Stimulated activated CD4-positive, alpha-beta T cell treated with anti-CD3 and anti-CD28 coated beads, Interleukin-1b, Interleukin-23, amount 100 ng/mL, for 1 hour (primary cell): ENCODE measurements at places on chromosomes 7 and 10.
A peak's percentile ranks its signal among the peaks of the same experiment; 100 is the strongest.

DNA sequence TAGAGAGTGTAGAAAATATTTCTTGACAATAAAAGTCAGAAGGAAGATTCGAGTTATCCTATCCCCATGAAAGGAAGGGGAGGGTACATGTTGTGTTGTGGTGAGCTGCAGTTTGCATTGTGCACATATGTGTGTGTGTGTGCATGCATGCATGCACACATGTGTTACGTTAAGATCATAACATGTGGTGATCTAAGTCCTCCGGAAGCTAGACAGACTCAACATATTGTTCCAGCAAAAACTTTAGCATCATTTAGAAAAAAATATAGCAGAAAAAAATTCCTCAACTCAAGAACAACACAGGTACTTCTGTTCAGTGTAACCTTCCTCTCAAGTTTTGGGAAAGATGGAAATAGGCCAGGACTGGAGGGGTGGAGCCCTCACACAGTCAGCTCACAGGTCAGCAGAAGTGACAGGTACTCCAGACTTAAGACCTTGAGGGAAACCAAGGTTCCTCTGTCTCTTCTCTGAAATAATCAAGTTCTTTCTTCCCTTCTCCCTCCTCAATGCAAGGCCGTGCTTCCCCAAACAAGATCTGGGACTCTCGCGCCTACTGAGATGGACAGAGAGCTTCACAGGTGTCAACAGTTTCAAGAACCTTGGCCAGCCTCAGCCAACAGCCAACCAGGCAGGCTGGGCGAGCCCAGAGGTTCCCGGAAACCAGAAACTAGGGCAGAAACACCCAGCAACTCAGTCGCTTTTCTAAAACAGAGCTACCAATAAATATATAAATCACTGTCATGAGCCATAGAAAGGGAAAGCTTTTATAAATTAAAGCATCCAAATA, 205.2 kb downstream of the FAM107B start:
- no peak for DNase-seq

GRCh38 chr7:113267885-113268284, 149.5 kb upstream of the SMIM30 start:
- no peak for DNase-seq

DNA sequence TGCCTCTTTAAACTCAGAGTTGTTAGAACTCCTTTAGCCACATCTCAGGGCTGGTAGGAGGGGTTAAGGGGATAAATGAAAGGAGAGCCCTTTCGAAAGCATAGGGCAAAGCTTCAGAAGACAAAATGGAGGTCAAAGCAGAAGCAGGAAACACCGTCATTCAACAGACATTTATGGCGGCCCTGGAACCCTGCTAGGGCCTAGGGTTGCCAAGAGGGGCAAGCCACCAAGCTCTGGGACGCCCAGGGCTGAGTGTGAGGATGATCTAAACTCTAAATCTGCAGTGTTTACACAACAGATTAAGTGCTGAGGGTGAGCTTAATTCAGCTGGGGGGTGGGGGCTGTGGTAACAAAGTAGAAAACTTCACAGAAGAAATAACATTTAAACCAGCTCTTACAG, 79.0 kb upstream of the NFE2L3 start:
- DNase-seq = no peak

- DNase-seq = no peak
Measured at GRCh38 chr10:117748058-117748457, 205.5 kb downstream of the EMX2 start.

- no peak for DNase-seq
Measured at GRCh38 chr7:97187067-97187466, 69.6 kb downstream of the SDHAF3 start.

DNA sequence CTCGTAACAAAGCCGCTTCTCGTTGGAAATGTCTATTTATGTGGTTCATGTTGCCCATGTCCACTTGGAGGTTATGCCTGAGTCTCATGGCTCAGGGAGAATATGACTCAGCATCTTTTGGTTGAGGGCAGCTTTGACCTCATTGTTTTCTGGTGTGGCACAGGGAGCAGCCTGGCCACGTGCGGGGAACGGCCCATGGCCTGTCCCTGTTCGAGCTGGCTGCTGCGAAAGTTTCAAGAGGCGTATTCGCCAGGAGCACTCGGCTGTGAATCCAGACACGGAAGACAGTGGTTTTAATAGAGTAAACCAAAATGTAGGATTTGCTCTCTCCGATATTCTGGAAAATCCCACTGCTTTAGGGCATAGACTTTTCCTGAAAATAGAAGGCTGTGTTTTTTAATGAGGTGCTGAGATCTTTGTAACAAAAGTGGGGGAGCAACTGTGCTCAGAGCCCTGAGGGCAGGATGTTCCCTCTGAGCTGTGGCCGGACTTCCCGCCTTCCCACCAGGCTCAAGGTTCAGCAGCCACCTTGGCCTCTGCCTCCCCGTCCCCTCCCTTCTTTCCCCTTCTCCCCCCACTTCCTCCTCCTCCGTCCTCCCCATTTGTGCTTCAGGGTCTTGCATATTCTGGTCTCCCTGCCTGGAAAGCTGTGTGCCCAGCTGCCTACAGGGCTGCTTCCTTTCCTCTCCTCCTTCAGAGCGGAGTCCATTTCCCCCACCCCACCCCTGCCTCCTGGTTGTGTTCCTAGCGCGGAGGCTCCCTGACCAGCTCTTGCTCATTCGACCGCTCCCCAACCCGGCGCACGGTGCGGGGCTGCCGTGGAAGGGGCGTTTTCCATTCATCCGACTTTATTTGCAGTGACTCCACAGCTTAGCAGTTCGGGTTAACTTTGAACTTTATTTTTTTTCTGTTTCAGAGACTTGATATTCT, 642.0 kb downstream of the SDK1 start:
- DNase-seq = no peak

DNA sequence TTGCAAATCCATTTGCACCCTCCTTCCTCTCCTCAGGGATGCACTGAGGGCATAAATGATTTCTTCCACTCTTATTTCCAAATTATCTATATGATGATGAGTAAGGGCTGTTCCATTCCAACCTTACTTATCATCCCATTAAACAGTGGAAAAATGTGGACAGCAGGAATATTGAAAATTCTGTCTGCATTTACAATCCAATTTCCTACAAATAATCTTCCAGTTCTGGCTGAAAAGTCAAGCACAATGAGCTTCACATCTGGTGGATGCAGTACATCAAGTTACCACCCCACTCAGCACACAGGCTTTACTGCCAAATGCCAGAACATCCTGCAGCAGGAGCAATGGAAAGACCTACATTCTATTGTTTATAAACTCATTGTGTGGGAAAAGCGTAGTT, 345.0 kb upstream of the STEAP1 start:
- no peak for DNase-seq

DNA sequence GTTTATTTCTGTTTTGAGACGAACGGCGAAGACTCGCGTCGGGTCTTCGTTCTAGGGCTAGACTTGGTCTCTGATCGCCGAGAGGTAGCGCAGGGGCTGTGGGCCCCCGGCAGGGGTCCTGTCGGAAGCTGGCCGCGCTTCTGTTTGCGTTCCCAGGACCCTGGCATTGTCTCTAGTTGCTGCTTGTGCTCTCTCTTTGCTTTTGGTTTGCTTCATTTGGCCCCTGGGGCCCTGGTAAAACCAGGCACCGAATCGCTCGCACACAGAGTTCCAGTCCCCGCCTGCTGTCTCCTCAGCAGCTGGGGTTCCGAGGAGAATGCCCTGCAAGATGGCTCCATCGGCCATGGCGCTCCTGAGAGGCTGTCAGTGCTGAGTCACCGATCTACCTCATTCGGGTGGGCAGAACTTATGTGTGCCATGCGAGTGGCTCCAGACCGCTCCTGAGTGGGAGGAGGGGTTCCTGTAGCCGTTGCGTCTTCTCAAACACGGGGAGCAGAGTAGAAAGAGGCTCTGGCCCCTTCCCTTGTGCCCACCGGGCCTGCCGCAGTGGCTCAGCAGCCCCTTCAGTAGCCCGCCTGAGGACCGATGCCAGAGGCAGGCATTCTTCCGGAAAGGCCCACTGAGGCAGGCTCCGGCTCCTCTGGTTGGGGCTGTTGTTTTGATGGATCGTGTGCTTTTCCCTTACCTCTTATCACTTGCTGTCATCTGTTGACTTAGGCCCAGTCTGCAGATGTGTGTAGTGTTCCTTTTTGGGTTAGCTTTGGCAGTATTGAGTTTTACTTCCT, 826 bp downstream of the CHPF2 start:
- DNase-seq = peak; percentile 15

DNA sequence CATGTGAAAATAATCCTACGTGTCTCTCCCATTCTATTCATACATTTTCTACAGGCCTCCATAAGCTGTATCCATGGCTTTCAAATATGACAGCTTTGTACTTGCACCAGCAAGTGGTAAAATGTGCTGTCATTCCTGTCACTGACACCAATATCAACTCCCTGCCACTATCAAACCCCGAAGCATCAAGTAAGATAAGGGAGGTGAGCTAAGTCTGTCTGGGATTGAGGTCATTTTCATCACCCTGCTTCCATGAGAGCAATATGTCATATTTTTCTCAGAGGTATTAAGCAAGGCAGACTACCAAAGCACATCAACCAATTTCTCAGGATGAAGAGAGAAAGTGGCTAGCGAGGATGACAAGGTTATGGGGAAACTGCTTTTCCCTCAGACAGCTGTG, 11.1 kb downstream of the GPR22 start:
- no peak for DNase-seq

DNA sequence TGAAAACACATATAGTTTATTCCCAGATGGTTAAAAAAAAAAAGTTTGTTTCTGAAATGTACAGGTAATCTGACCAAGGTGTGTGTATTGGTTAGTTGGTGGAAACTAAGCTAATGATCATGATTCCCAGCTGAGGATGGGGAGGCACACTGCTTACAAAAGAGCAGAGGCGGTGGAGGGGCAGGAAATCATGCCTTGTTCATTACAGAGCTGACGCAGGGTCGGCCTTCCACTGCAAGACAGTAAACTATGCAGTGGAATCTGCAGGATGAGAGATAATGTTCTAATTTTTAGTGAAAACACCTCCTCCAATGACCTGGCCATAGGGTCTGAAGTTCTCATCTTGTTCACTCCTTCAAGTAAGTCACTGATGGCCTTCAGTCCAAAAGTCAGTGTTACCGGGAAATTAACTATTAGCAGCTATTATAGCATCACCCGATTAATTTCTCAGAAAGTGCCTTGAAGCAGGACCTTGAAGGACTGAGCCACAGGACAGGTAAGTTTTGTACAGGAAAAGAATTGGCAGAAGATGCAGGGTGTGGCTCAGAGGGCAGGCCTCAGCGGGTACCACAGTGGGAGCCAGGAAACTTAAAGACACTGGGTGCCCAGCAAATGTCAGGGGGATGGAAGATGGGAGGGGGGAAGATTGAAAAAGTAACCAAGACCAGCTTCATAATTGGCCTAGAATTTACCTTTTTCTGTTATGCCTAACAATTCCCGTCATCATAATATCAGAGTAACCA, 36.0 kb downstream of the MYOF start:
- DNase-seq = no peak

- no peak for DNase-seq
Measured at GRCh38 chr7:21915140-21915539, 30.6 kb downstream of the CDCA7L start.

DNA sequence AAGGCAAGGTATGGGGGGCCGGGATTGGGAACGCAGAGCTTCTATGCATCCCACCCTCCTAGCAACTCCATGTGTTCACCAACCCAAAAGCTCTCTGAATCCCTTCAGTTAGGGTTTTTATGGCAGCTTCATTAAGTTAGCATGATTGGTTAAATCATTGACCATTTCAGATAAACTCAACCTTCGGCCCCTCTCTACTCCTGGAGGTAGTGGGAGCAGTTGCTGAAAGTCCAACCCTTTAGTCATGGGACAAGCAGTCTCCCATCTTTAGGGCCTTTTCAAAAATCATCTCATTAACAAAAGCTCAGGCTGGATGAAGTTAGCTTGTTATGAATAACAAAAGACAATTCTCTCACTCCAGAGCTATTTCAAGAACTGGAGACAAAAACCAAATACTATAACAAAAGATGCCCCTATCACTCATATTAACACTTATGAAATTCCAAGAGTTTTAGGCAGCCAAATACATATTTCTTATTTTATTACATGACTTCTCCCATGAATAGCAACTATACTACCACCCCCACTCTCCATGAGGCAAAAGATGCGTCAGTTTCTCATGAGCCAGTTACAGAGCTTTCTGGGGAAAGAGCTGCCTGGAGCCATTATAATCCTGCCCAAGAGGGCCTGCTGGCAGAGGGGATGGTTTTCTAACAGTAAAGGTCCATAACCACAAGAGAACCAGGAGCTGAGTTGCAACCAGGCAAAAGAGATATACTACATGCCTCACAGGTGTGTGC, 44.6 kb downstream of the SLC16A12 start:
- no peak for DNase-seq

GRCh38 chr10:73340121-73340520, 18.5 kb downstream of the CFAP70 start:
- DNase-seq = no peak

DNA sequence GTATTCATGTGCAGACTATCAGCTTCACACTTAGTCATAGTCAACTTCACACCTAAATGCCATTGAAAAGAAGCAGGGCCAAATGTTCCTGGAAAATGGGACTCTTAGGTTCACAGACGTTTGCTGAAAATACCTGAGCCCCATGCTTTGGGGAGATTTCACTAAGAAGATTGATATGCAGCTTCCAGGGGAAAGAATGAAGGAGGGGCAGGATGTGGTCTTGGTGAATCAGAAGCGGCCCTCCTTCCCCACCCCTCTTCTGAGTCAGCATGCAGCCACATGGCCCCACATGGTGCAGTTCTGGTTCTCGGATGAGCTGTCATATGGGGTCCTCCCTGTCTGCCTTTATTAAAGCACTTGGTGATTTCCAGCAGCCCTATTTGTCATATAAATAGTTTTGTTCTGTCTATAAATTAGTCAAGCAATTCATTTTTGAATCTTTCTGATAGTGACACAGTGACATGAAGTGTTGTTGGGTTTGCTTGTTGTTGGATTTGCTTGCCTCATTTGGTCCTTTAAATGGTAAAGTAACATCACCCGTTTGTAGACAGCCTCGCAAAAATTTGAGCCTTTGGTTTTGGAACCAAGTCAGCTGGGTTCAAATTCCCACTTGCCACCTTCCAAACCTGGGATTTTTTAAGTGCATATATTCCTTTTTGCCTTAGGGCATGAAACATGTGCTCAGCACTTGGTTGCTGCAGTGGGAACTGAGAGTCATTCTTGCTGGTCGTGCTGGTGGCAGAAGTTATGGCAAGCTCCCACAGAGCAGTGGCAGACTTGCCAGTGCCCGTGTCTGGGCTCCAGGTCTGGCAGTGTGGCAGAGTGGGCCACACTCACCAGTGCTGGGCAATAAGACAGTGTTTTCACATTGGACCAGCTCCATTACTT, 68.1 kb upstream of the CDK6 start:
- DNase-seq = peak; percentile 65

- no peak for DNase-seq
Measured at GRCh38 chr10:4649471-4649870, 176.5 kb upstream of the AKR1E2 start.

GRCh38 chr10:82515256-82515655, 640.3 kb downstream of the NRG3 start:
- DNase-seq = no peak
